CD4-positive, CD25-positive, alpha-beta regulatory T cell (primary cell): ENCODE measurements at places on chromosomes 3 and 15.

GRCh38 chr3:26259176-26259575 lies 363.4 kb upstream of the LRRC3B start:
- DNase-seq = no peak

DNA sequence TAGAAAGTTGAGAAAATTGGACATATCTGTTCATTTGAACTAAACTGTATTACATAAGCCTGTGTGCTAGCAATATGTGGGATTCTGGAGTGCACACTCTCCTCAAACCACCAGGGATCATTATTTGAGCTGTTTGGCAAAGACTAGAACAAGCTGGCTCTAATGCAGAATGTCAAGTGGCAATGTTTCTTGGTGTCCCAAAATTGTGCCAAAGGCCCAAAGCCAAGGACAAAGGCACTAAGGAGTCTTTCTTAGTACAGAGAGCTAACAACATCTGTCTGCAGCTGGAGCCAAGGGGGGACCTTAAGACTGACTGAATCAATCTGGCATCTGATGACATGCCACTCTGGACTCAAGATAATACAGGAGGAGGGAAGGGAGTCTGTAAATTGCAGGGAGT lies 76.7 kb upstream of the STRIT1 start:
- DNase-seq = no peak

DNA sequence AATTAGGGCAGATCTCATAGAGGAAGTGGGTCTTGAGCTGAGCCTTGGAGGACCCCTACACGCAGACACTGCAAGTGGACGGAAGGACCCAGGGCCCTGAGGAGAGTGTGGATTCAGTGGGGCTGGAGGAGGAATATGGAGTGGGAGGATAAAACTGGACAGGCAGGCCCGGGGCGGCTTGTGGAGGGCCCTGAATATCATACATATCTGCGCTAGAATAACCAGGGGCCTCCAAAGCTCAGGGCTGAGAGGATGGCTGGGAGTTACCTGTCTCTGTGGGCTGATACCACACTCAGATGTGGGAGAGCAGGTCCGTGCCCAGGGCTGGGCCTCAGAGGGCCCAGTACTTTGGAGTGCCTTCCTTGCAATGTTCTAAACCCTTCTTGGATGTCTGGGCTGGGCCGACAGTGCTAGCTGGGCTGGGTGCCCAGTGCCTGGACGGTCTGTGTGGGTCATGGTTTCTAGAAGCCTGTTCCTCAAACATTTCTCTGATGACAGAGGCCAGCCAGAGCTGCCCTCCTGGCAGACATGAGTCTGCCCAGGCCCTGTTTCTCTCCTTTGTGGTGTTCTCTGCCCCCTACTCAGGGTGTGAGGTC lies 29.6 kb downstream of the CHRD start:
- DNase-seq = no peak

DNA sequence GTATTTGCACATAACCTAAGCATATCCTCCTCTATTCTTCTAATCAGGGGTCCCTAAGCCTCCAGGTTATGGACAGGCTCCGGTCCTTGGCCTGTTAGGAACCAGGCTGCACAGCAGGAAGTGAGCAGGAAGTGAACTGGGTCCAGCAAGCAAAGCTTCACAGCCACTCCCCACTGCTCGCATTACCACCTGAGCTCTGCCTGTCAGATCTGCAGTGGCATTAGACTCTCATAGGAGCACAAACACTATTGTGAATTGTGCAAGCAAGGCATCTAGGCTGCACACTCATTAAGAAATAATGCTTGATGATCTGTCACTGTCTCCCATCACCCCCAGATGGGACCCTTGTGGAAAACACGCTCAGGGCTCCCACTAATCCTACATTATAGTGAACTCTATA lies 9.8 kb downstream of the MSL2 start:
- peak; percentile 67 for DNase-seq

DNA sequence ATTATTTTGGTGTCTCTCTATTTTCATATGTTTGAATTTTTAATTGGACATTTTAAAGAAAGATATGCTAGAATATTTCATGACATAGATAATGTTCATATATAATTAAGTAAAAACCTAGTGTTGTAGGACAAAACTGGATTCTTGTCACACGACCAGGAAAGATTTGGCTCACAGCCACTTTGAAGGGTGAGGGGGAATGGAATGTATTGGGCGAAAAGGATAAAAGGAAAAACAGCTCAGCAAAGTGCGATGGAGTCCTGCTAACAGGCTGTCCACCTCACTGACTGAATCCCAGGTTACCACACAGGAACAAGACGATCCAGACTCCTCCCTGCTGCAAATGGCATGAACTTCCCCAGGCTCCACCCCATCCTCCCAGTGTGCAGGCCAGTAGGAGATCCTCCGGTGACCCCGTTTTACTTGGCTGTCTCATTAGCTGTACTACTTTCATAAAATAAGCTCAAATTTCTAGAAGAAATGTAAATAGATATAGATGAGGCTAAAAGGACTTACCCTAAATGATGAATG lies 186.2 kb downstream of the CD47 start:
- no peak for DNase-seq

GRCh38 chr3:23994244-23994569 lies 49.1 kb downstream of the NR1D2 start:
- DNase-seq = no peak

DNA sequence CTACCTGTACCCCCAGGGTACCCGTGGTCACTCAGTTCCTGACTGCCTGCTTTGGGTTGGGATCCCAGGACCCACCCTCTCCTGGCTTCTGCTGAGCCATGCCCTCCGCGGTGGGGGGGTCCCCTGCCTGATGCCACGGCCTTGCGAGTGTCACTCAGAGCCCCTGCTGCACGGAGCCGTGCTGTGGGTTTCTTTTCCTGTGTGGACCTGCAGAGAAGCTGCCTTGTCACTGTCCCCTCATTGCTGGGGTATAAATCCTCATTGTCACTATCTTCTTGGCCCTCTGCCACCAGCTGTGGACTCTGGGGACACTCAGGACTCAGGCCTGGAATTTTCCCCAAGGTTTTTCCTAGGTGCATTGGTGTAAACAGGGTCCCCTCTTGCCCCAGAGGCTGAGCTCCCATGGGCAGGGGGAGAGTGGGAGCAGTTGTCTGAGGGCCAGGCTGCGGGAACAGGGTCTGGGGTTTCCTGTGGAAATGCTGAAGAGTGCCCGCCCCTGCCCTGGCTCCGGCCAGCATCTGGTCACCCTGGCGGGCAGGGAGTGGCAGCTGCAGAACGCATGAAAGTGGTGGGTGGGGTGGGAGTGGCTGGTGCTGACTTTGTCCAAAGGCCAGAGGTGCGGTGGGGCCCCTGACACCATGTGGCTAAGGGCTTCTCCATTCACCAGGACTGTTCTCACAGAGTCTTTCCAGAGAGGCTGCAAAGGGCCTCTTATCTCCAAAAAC lies 191.7 kb downstream of the GOLGA6L6 start:
- DNase-seq = no peak

GRCh38 chr3:49924683-49925082 lies 4.9 kb downstream of the MON1A start:
- no peak for DNase-seq

DNA sequence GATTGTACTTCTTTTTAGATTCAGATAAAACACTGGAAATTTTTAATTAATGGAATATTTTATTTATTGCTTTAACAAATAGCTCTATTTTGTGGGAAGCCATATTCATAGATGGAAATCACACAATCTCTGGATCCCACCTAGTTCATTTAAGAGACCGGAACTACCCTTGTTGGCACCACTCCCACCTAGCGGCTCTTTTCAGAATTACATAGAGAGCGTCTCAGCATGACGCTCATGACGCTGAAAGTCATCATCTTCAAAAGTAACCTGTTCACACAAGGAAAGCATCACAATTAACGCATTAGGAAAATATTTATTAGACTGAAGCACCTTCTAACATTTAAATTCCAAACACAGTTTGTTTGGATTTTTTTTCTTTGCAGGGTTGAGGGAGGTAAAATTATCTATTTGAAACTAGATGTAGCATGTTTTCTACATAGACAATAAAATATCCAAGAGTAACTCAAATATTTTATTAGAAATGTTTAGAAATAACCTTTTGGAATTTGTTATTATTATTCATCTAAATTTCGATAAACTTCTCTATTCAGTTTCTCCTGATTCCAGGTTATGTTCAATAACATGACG lies 214.9 kb upstream of the ARRDC4 start:
- peak; percentile 44 for DNase-seq

GRCh38 chr3:134887536-134887935 lies 92.5 kb downstream of the EPHB1 start:
- DNase-seq = no peak

- no peak for DNase-seq
Observed at GRCh38 chr3:58609990-58610389, 32.8 kb upstream of the FAM107A start.

- no peak for DNase-seq
Observed at GRCh38 chr3:178479860-178480259, 56.4 kb upstream of the KCNMB2 start.

DNA sequence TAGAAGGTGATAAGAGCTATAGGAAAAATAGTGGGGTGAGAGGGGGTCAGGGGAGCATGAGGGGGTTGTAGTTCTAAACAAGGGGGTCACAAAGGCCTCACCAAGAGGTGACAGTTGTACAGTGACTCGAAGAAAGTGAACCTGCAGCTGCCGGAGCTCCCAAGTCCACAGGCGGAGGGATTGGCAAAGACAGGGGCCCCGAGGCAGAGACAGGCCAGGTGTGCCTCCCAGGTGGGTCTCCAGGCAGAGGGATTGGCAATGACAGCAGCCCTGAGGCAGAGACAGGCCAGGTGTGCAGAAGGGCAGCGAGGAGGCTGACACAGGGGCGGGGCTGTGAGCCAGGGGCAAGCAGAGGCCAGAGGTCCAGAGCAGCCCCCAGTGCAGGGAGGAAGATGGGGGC lies 63.7 kb downstream of the DNAJB8 start:
- DNase-seq = no peak

GRCh38 chr15:66145726-66146182 lies 107.8 kb downstream of the MEGF11 start:
- no peak for DNase-seq

DNA sequence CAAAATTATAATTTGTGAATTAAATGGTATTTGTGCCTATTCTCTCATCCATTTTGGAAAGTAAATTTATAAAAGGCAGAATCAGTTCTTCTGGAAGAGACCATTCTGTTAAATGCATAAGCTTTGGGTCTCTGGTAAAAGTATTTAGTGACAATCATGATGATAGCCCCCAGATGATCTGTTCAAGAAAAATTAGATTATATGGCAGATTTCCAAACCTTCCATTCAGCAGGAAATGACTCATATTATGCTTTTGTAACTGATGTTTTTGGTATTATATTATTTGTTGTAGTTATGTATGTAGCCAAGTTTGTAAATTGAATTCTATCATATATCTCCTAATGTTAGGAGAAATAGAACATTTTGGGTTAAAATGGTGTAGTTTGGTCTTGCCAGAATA lies 340.8 kb upstream of the DPH6 start:
- DNase-seq = no peak

DNA sequence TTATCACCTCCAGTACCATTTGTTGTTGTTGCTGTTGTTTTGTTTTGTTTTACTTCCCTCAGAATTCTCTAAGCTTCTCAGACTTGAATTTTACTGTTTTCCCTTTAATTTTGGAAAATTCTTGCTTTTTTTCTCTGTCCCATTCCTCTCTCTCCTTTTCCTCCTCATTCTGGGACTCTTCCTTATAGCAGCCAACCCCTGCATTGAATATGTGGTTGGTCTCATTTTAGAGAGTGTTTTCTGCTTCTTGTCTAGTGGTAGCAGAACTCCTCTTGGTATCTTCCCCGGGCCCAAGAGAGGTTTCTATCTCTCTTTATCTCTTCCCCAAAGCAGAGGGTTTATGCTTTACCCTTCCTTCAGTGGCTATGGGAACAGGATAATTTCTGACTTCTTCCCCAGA lies 113.6 kb downstream of the SPATA16 start:
- DNase-seq = no peak

- no peak for DNase-seq
Observed at GRCh38 chr3:11510356-11510755, 133.4 kb downstream of the VGLL4 start.

GRCh38 chr3:40877631-40878463 lies 321.5 kb upstream of the CTNNB1 start:
- no peak for DNase-seq

- no peak for DNase-seq
Observed at GRCh38 chr3:30400926-30401325, 205.5 kb upstream of the TGFBR2 start.

GRCh38 chr3:141928631-141929270 lies 52.3 kb downstream of the ATP1B3 start:
- no peak for DNase-seq

DNA sequence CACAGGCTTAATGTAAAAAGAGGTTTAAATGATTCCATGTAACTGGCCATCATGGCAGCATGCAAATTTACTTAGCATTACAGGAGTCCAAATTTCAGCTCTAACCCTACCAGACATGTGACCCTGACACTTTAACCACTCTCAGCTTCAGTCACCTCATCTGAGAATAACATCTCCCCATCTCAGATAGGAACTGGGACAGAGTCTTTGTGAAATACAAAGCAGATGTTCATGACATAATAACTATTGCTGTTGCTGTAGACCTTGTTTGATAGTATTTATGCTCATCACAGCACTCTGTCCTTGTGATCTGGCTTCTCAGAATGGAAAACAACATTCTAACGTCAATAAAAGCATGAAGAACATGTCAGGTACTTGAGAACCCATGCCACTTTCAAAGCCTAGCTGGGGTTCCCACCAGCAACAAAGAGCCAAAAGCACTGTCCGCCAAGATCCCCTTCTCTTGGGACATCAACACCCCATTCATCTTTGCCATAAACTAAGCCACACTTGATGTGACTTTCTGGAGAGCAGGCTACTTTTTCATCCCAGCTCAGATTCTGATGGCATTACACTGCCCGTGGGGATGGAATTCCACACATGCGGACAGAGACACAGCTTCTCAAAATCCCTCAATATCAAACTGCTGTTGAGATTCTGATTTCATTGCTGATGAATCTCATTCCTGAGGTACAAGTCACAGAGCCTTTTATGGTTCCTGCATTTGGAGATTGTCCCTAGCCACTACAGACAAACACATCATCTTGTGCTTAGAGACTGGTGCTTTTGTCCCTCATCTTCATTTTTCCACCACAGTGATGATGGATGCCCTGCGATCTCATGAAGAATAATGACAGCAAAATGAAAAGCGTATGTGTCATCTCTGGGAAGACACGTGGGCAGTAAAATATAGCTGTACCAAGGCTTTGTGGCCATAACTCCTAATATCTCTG lies 202.7 kb downstream of the TNIK start:
- peak; percentile 56 for DNase-seq

DNA sequence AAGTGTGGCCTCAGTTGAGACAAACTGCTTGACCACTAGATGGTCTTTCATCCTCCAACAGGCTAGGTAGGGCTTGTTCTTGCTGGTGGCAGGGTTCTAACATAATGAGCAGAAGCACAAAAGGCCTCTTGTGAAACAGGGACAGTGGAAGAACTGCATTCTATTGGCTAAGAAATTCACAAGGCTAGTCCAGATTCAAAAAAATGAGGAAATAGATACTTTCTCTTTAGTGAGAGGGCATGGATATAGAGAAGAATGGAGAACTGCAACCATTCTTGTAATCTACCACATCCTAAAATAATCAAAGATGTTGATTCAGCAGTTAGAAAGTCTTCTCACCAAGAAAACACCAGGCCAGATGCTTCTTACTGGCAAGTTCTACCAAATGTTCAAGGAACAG lies 143.7 kb upstream of the LRIG1 start:
- DNase-seq = no peak

GRCh38 chr15:45333550-45333949 lies 44.8 kb downstream of the GATM start:
- no peak for DNase-seq

- no peak for DNase-seq
Observed at GRCh38 chr3:191358929-191359328, 28.6 kb upstream of the UTS2B start.
